GM19239 (cell line): ENCODE measurements at places on chromosomes 16 and 17.

GRCh38 chr16:5032748-5033167 lies 977 bp downstream of the NAGPA start:
- no peak for DNase-seq

DNA sequence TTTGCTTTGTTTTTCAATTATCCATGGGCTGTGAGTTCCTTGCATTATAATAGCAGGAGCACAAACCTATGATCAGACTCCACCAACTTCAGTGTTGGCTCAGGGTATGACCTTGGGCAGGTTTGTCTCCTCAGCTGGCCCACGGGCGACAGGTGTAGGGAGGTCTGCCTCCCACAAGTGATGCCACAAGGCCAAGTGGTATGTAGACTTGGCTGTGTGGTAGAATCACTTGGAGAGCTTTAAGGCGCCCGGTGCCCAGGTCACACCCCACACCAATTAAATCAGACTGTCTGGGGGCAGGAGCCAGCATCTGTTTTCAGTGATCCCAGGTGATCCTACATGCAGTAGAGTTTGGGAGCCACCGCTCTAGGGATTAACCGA lies 153.4 kb downstream of the CLEC16A start:
- no peak for DNase-seq

GRCh38 chr17:19013806-19014627 lies 9.5 kb upstream of the FAM83G start:
- DNase-seq = no peak

DNA sequence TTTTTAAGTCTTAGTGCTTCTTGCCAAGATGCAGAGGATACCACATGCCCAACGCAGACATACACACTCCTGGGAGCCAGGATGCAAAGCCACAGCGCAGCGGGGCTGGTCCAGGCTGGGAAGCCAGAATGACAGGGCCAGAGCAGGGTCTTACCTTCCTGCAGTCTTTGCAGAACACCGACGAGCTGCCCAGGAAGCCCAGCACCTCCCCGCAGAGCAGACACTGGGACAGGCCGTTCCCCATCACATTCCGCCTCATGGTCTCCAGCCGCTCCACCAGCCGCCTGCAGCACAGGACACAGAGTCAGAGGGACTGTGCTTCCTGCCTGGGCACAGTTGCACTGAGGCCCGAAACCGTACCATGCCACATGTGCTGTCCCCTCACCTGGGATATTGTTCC lies 33.3 kb downstream of the RPH3AL start:
- DNase-seq = no peak

DNA sequence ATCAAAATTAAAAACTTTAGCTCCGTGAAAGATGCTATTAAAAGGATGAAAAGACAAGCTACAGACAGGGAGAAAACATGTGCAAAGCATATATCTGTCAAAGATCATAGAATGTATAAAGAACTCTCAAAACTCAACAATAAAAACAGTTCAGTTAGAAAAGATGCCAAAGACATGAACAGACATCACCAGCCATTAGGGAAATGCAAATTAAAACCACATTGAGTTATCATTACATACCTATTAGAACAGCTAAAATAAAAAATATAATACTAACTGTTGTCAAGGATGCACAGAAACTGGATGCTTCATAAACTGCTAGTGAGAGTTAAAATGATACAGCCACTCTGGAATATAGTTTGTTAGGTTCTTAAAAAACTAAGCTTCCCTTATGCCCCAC lies 58.8 kb downstream of the NFATC3 start:
- DNase-seq = no peak

GRCh38 chr17:79657861-79658810 lies 47.3 kb upstream of the RBFOX3 start:
- DNase-seq = no peak

- DNase-seq = no peak
These were observed 44.1 kb downstream of the GTF3C1 start for GRCh38 chr16:27505297-27506236.

GRCh38 chr17:21289175-21289901 lies 4.8 kb downstream of the MAP2K3 start:
- no peak for DNase-seq

- DNase-seq = peak; percentile 9
These were observed 38.5 kb downstream of the WWOX start for GRCh38 chr16:78137782-78138616.

- no peak for DNase-seq
These were observed 36.0 kb downstream of the SOCS3 start for GRCh38 chr17:78323826-78324390.

GRCh38 chr16:87034317-87034716 lies 282.9 kb downstream of the C16orf95 start:
- DNase-seq = no peak

GRCh38 chr17:78224231-78225087 lies 7.0 kb upstream of the TMEM235 start:
- no peak for DNase-seq

DNA sequence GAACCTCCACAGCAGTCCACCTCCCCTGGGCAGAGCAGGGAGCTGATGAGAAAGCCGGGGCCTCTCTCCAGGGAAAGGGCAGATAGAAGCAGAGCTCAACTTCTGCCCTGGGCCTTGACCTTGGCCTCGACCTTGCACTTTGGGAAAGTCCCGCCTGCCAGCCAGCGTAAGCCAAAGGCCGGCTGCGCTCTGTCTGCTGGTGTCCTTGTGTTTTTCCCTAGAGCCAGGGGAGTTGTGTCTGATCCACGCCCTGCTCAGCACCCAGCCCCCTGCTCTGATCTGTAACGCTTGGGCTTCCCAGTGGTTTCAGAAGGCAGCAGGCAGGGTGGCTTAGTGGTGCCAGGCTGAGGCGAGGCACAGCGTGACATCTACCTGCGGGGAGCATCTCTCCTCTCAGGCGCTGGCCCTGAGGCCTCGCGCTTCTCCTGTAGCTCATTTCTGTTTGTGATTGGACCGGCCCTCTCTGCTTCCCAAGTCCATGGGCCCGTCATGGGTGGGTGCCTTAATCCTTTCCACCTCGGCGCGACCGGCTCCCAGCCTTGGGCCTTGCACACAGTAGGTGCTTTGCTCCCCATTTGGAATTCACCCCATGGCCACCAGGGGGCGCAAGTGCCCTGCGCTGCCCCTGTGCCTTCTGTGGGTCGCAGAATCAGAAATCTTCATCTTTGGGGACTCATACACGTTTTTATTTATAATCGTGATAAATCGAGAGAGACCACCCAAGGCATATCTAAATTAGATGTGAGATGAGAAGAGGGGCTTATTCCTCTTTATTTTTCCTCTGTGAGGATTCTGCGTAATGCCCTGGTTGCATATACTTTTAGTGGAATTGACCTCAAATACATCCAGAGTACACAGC lies 24.2 kb downstream of the SGSH start:
- peak; percentile 44 for DNase-seq

GRCh38 chr17:83186226-83186625 lies 106.8 kb downstream of the METRNL start:
- DNase-seq = no peak

GRCh38 chr16:5604770-5605169 lies 507.2 kb upstream of the EEF2KMT start:
- DNase-seq = no peak

DNA sequence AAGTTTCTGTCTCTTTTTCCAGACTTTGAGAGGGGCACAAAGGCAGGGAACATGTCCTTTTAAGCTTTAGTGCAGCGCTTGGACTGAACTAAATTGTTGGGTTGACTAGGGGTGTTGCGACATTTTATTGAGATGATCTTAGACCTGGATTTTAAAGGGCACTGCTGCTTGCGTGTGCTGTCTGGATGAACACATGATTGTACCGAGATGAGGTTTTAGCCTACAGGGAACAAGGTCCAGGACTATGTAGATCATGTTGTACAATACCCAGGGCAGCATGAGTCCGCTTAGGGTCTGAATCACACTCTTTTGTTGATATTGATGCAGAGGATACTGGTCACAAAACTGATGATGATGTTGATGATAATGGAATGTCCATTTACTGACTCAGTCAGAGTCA lies 5.2 kb upstream of the RGS9 start:
- no peak for DNase-seq

DNA sequence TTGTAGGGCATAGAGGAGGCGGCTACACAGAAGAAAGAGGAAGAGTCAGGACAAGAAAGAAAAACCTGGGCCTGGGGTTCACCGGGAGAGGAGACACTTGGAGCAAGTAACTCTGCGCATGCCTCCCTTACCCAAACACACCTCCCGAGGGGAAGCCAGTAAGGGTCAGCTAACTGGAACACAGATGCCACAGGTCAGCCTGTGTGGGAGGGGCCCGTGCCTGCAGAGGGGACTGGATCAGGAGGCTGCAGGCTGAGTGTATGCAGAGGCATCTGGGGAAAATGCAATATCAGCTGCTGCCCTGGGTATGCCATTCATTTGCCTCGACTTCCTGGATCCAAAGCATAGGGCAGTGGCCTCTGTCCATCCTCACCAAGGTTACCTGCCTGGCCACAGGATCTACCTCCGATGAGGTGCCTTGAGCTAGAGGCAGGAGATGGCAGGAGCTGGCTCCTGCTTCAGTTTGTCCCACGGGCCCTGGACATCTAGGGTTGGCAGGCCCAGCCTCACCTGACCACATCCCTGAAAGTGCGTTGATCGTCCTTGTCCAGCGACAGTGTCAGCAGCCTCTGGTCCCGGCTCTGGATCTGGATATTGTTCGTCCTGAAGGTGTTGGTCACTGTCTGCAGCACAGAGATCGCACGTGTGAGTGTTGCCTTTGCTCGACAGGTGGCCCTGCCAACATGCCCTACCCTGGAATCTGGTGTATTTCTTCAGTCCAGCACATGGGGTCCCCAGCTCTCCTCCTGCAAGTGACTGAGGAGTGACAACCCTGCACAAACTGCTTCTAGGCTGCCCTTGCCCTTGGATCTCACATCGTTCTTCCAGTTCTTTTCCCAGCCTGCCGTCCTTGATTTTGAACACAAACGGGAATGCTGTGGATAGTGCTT lies 4.6 kb upstream of the MFSD6L start:
- no peak for DNase-seq

GRCh38 chr16:22427556-22427955 lies 53.1 kb upstream of the CDR2 start:
- DNase-seq = no peak

- DNase-seq = no peak
These were observed 43.3 kb downstream of the SALL1 start for GRCh38 chr16:51107742-51108141.

GRCh38 chr17:51445946-51446345 lies 185.6 kb downstream of the UTP18 start:
- no peak for DNase-seq

DNA sequence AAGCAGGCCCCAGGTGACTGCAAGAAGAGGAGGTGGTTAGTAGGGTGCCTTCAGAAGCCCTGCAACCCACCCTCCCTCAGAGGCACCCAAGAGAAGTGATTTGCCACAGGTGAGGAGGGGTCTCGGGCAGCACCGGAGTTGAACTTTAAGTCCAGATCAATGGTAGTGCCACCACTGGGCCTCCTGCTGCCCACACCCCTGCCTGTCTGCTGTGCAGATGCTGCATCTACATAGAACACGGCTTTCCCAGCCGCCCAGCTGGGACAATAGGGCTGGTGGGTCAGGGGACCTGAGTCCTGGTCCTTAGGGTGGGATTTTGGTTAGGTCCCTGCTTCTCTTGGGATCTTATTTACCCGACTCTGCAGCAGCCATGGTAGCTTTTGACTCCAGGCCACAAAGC lies 17.6 kb upstream of the FAM83G start:
- no peak for DNase-seq

GRCh38 chr16:3215601-3216262 lies 19.2 kb downstream of the ZNF200 start:
- no peak for DNase-seq

GRCh38 chr16:20673882-20674683 lies 23.4 kb downstream of the ACSM1 start:
- DNase-seq = no peak

GRCh38 chr16:79598348-79599181 lies 2.0 kb downstream of the MAF start:
- no peak for DNase-seq

- DNase-seq = no peak
These were observed 852 bp upstream of the HELZ start for GRCh38 chr17:67245694-67246402.

DNA sequence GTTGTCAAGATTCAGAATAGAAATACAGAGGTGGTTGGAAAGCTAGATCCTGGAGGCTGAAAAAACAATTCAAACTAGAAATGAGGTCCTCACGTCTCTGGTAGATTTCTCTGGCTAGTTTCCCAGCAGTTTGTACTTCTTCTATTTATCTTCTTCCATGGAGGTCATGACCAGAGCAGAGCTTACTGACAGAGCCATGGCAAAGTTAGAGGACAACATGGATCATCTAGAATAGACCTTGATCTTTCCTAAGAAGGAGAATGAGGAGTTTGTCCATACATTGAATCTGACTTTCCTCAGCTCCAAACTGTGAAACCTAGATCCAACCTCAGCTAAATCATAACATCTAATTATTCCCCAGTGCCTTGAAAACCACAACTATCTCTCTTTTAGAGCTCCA lies 900.8 kb upstream of the GOT2 start:
- DNase-seq = no peak

GRCh38 chr16:86231321-86231995 lies 278.9 kb upstream of the FOXF1 start:
- no peak for DNase-seq

GRCh38 chr16:75804368-75804767 lies 78.1 kb upstream of the CPHXL start:
- DNase-seq = no peak

GRCh38 chr16:10983159-10983558 lies 38.8 kb downstream of the CLEC16A start:
- DNase-seq = no peak

- DNase-seq = no peak
These were observed 150.9 kb downstream of the HS3ST3B1 start for GRCh38 chr17:14451729-14452191.

GRCh38 chr16:76386784-76387183 lies 109.6 kb downstream of the CNTNAP4 start:
- no peak for DNase-seq

DNA sequence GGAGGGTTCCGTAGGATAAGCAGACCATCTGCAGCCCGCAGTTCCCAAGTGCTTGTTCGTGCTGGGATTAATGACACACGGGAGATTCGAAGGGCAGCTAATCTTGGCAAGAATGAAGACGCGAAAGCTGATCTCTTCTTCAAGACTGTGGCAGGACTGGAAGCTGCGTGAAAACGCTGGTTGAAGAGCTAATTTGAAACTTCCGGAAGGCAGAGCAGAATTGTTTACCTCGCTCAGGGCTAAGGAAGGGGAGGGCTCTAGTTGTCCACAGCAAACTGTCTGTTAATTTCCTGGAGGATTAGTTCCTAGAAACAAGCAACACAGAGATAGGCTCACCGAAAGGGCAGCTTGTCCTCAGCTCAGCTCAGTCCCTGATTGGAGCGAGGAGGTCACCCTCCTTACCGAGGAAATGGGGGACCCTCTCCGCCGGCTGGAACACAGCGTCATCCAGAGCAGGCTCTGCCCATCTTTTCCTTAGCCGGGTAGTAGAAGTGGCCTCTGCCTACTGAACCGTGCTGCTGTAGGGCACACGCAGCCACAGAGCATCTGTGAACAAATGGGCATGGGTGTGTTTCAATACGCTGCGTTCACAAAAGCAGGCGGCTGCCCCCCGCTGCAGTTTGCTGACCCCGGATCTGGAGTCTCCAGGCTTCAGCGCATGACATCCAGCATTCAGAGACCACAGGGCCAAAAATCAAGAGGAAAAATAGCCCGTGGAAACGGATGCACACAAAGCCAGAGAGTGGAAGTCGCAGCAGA lies 16.7 kb upstream of the BAIAP2 start:
- no peak for DNase-seq

GRCh38 chr16:88691924-88692560 lies 5.7 kb upstream of the SNAI3 start:
- no peak for DNase-seq

GRCh38 chr16:7964744-7965143 lies 625.6 kb downstream of the TMEM114 start:
- no peak for DNase-seq
